Glomerular endothelial cell (primary cell): ENCODE measurements at places on chromosomes 16 and 17. TPM values are rescaled to one million over a fixed set of nuclear protein-coding genes. Genes with fewer than 3 reads are reported as not detected.

SPNS2 gene
- total RNA-seq: 69.1 and 92.0 TPM in 2 replicates

MED9 gene
- 8.1 and 11.1 TPM in 2 replicates for total RNA-seq

RAB26 gene
- 0.48 and 1.3 TPM in 2 replicates for total RNA-seq

LCMT1 gene
- total RNA-seq: 28.8 and 183 TPM in 2 replicates

KRTAP4-1 gene
- not detected in 2 replicates for total RNA-seq

PIGS gene
- 101 and 112 TPM in 2 replicates for total RNA-seq

CCR7 gene
- 0.05 TPM in 1 of 2 replicates, not detected in the other for total RNA-seq

PLA2G10 gene
- not detected in 2 replicates for total RNA-seq

CD300E gene
- total RNA-seq: not detected in 2 replicates
